CD4-positive, alpha-beta T cell treated with Interferon gamma for 1 hour (primary cell): ENCODE measurements at places on chromosomes 6 and 20.

- no peak for DNase-seq
These were observed 58.9 kb downstream of the GMDS start for GRCh38 chr6:2186516-2186915.

GRCh38 chr6:45998524-45998923 lies 17.1 kb downstream of the CLIC5 start:
- DNase-seq = no peak

- DNase-seq = no peak
These were observed 41.4 kb downstream of the CBFA2T2 start for GRCh38 chr20:33531047-33531877.

GRCh38 chr6:39938773-39939654 lies 4.8 kb upstream of the MOCS1 start:
- DNase-seq = no peak

DNA sequence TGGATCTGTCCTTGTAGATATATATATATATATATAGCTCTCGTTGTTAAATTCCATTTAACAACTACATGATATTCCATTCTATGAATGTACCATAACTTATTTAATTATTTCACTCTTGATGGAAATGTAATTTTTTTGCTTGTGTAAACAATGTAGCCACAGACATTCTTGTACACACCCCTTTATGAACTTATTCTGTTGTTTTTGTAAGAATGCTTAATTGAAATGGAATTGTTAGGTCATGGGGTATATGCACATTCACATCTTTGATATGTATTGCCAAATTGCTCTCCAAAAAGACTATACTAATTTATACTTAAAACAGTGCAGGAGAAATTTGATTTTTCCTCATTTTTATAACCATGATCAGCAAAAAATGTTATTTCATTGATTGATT lies 67.2 kb downstream of the MAP3K4 start:
- no peak for DNase-seq

DNA sequence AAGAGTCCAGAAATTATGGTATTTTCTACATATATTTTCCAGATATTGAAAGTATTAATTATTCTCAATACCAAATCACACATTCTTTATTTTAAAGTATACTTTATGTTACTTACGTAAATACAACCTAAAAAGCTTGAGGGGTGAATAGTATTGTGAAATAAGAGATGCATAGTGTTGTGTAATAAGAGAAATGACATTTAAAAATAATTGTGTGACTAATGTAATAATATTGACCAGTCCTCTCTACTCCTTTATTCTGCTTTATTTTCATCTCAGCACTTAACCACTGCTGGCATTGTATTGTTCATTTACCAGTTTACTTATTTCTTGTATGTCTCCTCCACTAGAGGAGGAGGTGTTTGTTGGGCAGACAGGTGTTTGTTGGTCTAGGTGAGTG lies 135.6 kb downstream of the EYA4 start:
- DNase-seq = no peak

- DNase-seq = no peak
These were observed 95.8 kb upstream of the UST start for GRCh38 chr6:148650941-148651505.

DNA sequence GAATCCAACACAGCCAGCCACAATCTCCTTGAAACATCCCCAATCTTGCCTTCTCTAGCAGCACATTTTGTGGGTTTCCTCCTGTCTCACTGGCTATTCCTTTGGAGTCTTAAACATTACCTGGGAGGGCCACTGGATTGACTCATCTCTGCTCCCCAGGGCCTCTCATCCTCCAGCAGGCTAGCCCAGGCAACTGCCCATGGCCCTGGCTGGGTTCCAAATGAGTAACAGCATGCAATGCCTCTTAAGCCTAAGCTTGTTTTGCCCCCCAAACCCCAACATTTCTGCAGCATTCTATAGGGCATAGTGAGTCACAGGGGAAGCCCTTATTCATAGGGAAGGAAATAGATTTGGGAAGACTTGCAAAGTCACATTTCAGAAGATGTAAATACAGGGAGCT lies 204.9 kb downstream of the FOXA2 start:
- DNase-seq = no peak

- DNase-seq = no peak
These were observed 161.3 kb upstream of the RIMS1 start for GRCh38 chr6:71725126-71725470.

- DNase-seq = no peak
These were observed 1.4 kb downstream of the CST8 start for GRCh38 chr20:23492292-23492691.

DNA sequence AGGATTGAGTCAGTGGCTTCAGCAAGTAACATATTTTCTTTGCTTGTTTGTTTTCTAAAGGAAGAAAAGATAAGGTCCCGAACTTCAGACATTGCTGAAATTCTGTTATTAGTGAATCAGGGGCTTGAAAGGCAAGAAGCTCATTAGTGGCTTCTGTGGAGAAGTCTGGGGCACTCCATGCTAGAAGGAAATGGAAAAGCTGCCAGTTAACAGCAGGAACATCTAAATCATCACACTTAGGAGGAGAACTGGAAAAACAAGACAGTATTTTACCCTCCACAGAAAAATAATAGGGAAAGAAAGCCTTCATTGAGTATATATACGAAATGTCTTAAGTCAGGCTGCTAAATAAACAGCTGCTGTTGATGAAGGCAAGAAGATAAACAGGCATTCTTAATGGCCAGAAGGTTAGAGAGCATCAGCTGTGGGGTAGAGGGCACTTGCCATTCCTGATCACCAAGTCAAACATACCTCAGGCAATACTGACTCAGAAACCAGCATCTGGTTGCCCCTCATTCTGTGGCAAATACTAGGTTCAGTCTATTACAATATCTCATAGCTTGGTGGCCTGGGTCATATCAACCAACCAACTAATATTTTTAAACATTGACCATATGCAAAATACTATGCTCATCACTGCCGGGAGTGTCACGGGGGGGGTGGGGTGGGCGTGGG lies 143.2 kb upstream of the TENT5A start:
- no peak for DNase-seq

DNA sequence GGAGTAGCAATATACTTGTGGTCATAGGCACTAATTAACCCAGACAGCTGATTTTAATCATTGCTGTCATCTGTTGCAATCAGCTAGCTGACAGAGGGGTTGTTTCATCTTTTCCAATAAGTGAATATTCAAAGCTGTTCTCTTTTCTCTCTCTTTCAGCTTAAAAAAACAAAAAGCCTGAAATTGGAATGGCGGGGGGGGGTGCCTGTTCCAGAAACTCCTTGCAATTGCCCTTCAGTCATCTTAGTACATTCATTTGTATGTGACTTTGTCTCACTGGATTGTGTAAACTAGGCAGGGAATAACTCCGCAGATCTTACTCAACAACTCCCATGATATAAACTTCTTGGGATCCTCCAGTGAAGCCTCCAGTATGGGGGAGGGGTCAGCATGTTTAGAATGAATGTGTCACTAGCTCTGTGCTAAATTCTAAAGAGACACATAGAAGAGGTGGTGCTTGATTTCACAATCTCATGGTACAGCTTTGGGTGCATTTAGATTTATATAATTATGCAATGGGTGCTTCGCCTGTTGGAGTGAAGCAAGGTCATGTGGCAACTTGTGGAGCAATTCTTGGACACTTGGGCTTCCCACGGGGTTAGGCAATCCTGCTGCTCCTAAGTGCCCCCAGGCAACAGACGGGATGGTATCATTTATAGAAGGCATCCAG lies 40.1 kb downstream of the SLC24A3 start:
- peak; percentile 36 for DNase-seq

DNA sequence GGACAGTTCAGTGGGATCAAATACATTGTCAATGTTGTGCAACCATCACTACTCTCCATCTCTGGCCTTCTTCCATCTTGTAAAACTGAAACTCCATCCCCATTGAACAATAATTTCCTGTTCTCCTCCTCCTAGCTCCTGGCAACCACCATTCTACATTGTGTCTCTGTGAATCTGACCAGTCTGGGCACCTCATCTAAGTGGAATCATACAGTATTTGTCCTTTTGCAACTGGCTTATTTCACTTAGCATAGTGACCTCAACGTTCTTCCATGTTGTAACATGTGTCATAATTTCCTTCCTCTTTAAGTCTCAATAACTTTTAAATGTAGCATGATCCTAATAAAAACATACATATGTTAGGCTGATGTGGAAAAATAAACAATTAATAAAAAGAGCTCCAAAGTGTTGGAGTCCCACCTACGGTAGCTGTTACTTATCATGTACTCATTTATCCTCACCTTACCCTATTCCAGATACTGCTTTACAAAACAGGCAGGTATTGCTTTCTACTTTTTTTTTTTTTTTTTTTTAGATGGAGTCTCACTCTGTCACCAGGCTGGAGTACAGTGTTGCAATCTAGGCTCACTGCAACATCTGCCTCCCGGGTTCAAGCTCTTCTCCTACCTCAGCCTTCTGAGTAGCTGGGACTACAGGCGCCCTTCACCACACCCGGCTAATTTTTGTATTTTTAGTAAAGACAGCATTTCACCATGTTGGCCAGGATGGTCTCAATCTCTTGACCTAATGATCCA lies 91.9 kb downstream of the TNFAIP3 start:
- DNase-seq = no peak

DNA sequence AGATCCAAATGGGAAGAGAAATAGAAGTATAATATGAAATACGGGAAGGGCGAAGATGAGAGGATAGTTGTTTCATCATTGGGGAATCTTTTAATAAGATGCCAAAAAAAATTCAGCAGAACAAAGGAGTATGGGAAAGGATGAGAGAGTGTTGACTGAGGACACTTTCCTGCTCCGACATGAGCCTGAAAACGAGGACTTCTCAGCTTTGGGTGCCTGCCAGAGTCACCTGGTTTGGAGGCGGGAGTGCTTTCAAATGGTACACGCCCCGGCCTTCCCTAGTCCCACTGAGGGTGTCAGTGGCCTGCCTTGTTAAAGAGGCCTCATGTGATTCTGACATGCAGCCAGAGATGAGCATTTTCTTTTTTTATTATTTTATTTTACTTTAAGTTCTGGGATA lies 250.9 kb downstream of the ANKRD60 start:
- no peak for DNase-seq

DNA sequence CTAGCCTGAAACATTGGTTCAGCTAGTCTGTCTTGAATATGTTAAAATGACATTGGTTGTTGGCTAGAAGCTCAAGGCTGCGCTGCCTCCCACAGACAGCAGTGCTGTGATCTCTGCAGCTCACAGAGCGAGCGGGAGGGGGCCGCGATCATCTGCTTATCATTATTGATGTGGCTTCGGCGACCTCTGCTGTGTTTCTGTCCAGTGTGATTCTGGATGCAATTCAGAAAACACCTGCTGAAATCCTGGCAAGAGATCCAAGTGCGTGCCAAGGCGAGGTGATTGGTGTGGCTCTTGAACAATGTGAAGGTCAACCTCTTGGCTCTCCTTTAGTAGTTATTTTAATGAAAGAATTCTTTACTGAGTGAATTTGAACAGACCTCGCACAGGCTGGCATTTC lies 142.3 kb upstream of the SASH1 start:
- DNase-seq = no peak

- peak; percentile 24 for DNase-seq
These were observed 167.4 kb downstream of the SASH1 start for GRCh38 chr6:148509800-148510581.

GRCh38 chr6:37784585-37784967 lies 35.0 kb upstream of the ZFAND3 start:
- DNase-seq = no peak

DNA sequence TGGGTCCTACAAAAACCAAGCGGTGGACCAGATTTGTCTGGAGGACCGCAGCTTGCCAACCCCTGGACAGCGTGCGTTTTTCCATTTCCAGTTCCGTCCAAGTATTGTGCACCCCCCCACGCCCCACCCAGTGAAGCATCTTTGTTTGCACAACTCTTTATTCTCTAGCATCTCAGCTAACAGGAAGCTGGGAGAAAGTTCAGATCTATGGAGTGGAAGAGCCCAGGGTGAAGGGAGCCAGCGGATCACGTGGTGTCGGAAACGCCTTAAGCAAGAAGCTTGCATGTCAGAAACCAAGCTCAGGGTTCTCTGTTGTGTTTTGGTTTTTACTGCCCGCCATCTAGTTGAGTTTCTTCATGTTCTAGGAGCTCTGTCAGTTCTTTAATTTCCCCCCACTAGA lies 29.9 kb downstream of the ARID1B start:
- no peak for DNase-seq

GRCh38 chr20:43448748-43449535 lies 8.8 kb upstream of the SRSF6 start:
- DNase-seq = peak; percentile 28

DNA sequence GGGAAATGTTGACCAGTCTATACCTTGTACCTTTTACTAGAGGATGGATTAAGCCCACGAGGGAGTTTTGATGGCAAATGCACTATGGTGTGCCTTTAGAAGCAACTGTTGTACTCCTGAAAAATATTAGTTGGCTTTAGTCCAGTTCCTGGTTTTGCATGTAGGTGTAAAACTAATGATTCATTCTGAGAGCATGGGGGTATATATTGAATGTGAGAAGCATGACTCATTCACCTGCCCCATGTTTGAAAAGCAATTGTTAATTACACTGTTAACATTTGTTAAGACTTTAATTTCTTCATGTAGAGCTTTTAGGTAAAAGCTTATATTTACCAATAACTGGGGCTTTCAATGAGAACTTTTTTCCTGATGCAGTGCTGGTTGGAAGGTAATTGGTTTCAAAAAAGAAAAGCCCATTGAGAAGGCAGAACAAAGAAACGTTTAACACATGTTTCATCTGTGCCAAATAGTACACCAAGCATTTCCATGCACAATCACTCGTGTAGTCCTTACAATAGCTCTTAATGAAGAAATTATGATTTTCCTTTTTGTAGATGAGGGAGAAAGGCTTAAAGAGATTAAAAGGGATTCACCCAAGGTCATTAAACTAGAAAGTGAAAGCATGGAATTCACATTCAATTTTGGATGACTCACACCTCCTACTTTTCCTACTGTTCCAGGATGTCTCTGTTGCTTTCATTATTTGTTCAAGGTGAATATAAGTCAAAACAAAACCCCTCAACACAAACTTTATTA lies 134.1 kb downstream of the CCDC170 start:
- no peak for DNase-seq

DNA sequence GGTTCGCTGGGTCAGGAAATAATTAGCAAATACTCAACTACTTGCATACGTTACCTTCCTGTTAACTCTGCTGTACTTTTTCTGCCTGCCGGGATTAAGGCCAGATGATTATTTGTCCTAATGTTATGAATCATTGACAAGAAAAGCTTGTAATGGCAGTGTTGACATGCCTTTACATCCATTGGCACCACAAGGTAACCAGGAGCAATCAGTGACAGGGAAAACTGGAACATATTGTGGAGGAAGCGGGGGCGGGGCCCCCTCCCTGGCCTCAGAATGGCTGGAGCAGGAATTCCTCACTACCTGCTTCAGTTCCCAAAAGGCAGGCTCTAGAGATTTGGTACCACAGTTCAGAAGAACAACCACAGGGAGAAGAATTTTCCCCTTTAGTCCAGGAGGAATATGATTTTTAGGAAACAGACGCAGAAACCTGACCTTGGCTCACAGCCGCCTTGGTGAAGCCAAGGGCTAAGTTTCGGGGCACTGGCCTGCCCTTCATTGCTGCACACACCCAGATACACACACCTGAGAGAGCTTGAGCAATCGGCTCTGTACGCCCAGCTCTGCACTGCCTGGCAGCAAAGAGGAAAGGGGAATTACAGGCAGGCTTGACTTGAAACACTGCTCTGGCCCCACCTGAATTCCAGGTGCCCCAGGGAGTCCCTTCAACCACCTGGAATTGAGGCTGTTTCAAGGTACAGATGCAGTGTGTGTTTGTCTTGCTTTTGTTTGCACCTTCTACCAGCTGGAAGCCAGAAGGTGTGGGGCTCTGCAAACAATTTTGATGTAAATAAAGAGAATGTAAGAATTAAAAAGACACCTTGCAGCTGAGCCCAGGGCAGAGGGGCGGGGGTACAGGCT lies 89.8 kb downstream of the MYB start:
- DNase-seq = no peak

- DNase-seq = no peak
These were observed 177.7 kb downstream of the SMOC2 start for GRCh38 chr6:168618546-168619315.
